Tibial artery (tissue), 4 donors: ENCODE measurements at places on chromosomes 6 and 20.

DNA sequence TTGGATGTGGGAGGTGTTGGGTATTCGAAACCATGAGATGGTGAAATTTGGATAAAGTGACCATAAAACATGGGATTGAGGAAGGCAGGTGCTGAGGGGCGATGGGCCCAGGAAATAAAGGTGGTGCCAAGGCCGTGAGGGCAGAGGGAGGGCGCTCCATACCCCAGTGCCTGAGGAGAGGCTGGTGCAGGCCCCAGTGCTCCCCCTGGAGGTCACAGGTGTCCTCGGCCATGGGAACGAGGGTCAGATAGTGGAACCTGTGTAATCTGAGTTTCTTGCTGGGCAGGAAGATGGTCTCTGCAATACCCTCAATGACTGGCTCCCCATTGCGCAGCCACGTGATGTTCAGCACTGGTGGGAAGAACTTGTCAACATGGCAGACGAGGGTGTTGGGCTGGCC lies 16.2 kb downstream of the HLA-DPB1 start:
- no peak for DNase-seq

- no peak for DNase-seq
These were observed 598.8 kb upstream of the CDH4 start for GRCh38 chr20:60653111-60653845.

GRCh38 chr6:168584249-168584648 lies 143.3 kb downstream of the SMOC2 start:
- DNase-seq, result no peak

- DNase-seq, result no peak
These were observed 142.5 kb upstream of the ARG1 start for GRCh38 chr6:131430531-131430930.

- no peak for DNase-seq
These were observed 15.8 kb upstream of the LIN28B start for GRCh38 chr6:104940893-104941728.

- DNase-seq, result peak; percentile 60
These were observed 85.2 kb downstream of the MBOAT1 start for GRCh38 chr6:20126789-20127653.

GRCh38 chr20:53826597-53827291 lies 233.1 kb upstream of the ZNF217 start:
- no peak for DNase-seq

GRCh38 chr6:113508249-113508648 lies 348.9 kb upstream of the MARCKS start:
- no peak for DNase-seq

GRCh38 chr6:45696738-45697137 lies 318.9 kb downstream of the CLIC5 start:
- DNase-seq, result no peak

- DNase-seq, result no peak
These were observed 301.4 kb upstream of the STXBP5 start for GRCh38 chr6:146902846-146903245.

DNA sequence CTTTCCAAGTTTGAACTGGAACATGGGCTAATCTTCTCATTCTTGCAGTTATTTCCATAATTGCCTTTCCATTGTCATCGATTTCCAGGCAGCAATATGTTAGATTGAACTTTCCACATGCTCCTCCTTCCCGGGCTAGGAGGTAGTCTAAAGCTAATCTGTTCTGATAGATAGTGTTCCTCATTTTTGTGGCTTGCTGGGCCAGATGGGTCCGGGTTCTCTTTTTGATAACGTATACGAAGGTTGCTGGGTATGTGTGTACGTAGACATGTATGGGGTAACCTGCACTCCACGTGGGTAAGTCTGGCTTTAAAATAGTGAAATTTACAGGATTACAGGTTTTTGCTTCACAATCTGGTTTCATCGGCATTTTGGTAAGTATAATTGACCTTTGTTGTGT lies 14.0 kb upstream of the GMPR start:
- no peak for DNase-seq

GRCh38 chr6:141938664-141939063 lies 194.1 kb upstream of the GJE1 start:
- DNase-seq, result no peak

DNA sequence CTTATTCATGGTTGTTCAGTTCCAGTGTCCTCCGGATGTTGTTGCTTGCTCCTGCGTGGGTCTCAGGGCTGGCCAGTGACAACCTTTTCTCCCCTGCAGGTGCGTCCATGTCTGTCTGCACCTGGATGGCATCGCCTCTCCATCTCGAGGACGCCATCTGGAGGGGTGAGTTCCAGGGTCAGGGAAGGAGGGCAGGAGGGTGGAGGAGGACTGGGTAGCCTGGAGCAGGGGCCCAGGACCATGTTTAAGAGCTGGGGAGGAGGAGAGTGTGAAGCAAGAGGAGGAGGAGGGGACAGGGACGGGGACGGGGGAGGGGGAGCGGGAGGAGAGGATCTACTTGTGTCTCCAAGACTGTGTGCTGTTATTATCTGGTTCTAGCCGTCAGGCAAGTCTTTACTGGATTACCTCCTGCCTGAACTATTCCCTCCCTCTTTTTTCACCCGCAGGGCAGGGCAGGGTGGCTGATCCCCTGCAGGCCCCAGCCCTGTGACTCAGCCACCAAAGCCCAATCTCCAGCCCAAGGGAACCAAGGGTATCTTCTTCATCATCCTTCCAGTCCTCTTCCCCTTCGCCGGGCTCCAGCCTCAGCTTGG lies 32.2 kb upstream of the TULP1 start:
- DNase-seq, result no peak

GRCh38 chr6:167756597-167756996 lies 70.1 kb upstream of the AFDN start:
- no peak for DNase-seq

DNA sequence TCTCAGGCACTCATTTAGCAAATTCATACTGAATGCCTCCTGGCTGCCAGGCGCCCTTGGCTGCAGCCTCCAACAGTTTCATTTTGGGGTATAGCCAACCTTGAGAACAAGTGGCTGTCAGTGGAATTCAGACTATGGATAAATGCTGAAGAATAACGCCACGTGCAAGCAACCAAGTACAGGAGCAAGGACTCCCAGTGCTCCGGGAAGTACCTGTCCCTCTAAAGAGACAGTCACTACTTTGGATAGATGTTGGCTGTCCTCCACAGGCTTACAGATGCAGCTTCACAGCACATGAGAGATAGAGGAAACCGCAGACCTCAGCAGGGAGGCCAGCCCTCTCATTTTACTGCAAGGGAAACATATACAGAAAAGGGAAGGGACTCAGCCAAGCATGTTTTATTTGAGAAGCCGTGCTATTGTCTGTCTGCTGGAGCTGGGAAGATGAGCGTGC lies 658.2 kb downstream of the PTPRT start:
- no peak for DNase-seq

DNA sequence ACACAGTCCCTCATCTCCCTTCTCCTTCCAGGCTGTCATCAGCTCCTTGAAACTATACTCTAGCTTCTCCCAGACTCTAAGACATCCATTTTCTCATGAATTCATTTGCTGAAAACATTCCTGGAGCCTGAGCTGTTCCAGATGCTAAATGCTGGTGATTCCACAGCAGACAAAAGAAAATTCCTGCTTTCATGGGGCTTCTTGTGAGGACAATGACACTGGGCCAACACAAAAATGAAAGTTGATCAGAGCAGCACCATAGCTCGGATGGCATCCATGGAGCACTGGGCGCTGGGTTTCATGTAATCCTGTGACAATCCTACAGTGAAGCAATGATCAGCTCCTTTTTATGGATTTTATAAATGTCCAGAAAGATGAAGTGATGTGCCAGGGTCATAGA lies 47.4 kb upstream of the STX16 start:
- no peak for DNase-seq

DNA sequence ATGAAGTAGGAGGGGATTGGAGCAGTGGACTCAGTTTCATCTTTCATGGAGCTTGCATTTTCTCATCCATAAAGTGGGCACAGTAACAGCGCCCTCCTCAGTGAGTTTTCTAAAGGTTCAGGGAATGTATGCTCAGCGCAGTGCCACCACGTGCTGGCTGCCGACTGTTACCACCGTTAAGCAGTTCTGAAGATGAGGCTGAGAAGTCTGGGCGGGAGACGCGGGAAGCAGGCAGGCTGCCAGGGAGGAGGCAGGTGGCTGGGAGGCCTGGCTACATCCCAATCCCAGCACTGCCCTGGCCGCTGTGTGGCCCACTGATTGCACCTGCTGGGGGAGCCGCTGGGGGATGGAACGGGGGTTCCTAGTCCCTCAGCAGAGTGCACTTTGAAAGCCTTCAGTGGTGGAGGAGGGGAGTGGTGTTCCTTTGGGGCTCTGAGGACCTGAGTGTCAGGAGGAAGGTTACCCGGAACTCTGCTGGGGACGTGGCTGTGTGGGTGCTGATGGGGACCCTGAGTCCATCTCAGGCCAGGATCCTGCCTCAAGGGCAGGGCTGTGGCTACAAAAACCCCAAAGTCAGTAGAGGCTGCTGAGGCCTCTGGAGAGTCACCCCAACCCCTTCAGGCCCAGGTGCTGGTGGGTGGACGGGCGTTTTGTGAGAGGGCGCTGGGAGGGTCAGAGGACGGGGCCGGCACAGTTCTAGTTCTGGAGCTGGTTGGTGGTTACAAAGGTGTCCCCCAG lies 28.0 kb upstream of the PHACTR3 start:
- no peak for DNase-seq

- DNase-seq, result no peak
These were observed 86.4 kb upstream of the CLDN20 start for GRCh38 chr6:155177363-155177961.

GRCh38 chr6:41256383-41256782 lies 28.2 kb downstream of the TREML4 start:
- no peak for DNase-seq

GRCh38 chr20:46741924-46742668 lies 32.6 kb downstream of the SLC2A10 start:
- DNase-seq, result no peak

DNA sequence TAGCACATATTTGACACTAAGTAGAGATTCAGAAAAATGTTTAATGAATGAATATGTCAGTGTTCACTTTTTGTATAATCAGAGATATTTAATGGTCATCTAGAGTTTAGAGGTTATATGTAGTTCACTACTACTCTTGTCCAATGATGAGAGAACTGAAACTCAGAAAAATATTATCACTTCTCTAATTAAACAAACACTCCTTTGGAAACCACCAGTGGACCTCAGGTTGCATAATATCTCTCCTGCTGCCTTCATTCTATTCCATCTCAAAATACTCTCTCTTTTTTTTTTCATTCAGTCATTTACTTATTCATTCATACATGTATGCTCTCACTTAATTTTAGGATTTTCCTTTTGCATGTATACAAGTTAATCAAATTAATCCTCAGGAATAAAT lies 423.1 kb upstream of the RNF217 start:
- no peak for DNase-seq

DNA sequence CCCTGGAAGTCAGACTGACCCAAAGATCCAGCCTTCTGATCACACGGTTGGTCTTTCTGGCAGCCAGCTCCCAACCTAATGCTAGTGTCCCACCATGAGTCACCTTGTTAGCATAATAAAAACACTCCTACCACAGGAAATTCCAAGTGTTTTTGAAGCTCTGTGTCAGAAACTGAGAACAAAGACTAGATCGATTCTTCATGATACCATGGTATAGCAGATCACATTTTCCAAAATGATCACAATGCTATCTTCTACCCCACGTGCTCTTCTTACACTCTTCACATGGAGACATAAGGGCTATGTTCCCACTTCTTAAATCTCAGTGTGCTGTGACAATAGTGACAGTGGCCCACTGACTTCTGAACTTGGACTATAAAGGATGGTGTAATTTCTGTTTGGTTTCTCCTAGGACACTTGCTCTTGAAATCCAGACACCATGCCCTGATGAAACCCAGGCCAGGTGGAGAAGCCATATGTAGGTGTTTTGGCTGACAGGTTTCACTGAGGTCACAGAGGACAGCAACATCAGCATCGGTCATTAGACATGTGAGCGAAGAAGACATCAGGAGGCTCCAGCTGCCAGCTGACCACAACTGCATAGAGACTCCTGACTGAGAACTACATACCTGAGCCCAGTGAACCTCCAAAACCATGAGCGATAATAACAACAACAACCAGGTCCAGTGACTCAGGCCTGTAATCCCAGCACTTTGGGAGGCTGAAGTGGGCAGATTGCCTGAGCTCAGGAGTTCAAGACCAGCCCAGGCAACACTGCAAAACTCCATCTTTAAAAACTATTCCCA lies 57.5 kb downstream of the MKKS start:
- no peak for DNase-seq
